Activated naive CD8-positive, alpha-beta T cell treated with anti-CD3 and anti-CD28 coated beads, Interleukin-2, amount 10 ng/mL, durations not matched to agents 7 days and 5 days (primary cell): ENCODE measurements at places on chromosomes 5 and 9. TPM values are rescaled to one million over a fixed set of nuclear protein-coding genes. Genes with fewer than 3 reads are reported as not detected.

FOXD4L6 gene
- 0.28 TPM for total RNA-seq

ZNF782 gene
- 6.2 TPM for total RNA-seq

SV2C gene
- total RNA-seq: 0.03 TPM

RAB14 gene
- 68.3 TPM for total RNA-seq

GNA14 gene
- total RNA-seq: not detected

DNA sequence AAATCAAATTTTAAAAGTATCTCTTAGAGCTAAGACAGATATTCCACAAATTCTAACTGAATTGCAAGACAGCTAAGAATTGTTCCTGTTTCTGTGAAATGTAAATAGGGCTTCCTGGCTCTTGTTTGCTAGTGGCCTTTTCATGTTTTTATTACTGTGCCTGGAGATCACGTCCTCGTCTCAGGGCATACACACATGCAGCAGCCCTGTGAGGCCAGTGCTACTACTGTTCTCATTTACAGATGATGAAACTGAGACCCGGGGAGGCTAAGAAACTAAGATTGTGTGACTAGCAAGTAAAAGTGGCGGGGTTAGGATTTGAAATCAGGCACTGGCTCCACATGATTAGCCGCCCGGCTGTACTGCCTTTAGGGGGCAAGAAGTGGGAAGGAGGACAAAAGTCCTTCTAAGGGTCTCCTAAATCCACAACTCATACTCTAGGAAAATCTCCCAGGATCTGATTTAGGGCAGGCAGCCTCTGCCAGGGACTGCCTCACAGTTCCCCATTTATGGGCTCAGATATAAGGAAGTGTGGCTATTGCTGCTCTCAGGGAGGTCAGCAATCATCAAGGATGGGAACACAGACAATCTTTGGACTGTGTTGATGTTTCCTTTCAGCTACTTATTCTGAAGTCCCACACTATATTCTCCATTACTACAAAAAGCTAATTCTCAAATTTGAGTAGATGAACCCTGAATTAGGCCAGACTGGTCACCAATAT lies 7.9 kb downstream of the PRUNE2 start:
- DNase-seq: no peak
- peaks cover 13% of the 10 kb centered on the region for H3K27me3 ChIP-seq
- no peak overlapping the region for H3K27ac ChIP-seq
- H3K4me3 ChIP-seq: no peak overlapping the region
- H3K36me3 ChIP-seq: no peaks in the 10 kb centered on the region

GRCh38 chr5:53825926-53826325 lies 265.5 kb downstream of the NDUFS4 start:
- H3K27me3 ChIP-seq: peaks cover 2% of the 10 kb centered on the region
- H3K4me3 ChIP-seq: no peak overlapping the region
- H3K4me1 ChIP-seq: peaks cover 4% of the 10 kb centered on the region
- no peak for DNase-seq

GRCh38 chr5:10264604-10265003 lies 14.5 kb downstream of the CCT5 start:
- no peak overlapping the region for H3K4me3 ChIP-seq
- H3K27ac ChIP-seq: peak overlapping the region; percentile 24
- DNase-seq: no peak
- H3K27me3 ChIP-seq: no peaks in the 10 kb centered on the region
- H3K4me1 ChIP-seq: peaks cover 6% of the 10 kb centered on the region
- peaks cover 27% of the 10 kb centered on the region for H3K36me3 ChIP-seq

DNA sequence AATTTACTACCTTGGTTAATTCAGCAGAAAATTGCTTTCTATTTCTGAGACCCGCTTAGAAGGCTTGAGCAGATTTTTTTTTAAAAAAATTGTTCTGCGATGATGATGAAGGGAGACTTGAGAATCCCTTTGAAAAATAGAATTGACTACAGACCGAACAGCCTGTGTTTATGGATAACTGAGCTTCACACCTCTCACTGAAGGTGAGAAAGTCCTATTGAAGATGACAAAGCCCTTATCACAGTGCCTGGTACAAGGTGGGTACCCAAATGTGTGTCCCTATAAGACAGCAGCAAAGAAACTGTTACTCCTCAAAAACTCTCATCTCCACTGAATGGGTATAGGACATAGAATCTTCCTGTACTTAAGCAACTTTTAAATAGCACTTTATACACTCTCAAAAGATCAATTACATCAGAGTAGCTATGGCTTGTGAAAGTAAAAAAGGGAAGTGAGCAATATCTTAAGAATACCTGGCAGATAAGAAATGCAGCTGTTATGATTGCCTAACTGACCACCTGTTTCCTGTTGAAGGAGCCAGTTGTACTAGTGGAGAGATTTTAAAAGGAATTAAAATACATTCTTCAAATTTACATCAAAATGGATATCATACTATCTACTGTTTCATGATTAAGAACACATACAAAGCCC lies 419.7 kb downstream of the CHSY3 start:
- no peak overlapping the region for H3K4me3 ChIP-seq
- no peaks in the 10 kb centered on the region for H3K36me3 ChIP-seq
- DNase-seq: no peak
- H3K27ac ChIP-seq: no peak overlapping the region
- H3K27me3 ChIP-seq: no peaks in the 10 kb centered on the region

DNA sequence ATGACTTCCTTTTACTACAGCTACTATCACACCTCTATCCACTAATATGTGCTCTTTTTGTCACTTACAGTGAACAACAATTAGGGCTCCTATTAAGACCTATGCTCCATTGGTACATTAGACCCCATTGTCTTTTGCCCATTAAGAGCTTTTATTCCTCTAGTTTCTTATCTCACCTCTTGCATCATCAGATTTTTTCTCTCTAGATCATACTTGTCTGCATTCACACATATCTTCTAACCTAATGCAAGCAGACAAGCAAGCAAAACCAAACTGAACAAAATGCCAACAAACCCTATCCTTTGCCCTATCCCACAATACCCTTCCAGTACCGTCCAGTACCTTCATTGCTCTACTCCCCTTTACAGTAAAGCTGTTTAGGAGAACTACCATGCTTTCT lies 10.1 kb upstream of the RBM27 start:
- H3K4me1 ChIP-seq: peaks cover 2% of the 10 kb centered on the region
- H3K36me3 ChIP-seq: no peaks in the 10 kb centered on the region
- H3K4me3 ChIP-seq: no peak overlapping the region
- H3K27me3 ChIP-seq: peaks cover 6% of the 10 kb centered on the region

GRCh38 chr5:173699966-173700365 lies 83.5 kb upstream of the BOD1 start:
- H3K27me3 ChIP-seq: no peaks in the 10 kb centered on the region
- no peak overlapping the region for H3K4me3 ChIP-seq
- DNase-seq: no peak
- H3K4me1 ChIP-seq: no peaks in the 10 kb centered on the region
- H3K36me3 ChIP-seq: no peaks in the 10 kb centered on the region

DNA sequence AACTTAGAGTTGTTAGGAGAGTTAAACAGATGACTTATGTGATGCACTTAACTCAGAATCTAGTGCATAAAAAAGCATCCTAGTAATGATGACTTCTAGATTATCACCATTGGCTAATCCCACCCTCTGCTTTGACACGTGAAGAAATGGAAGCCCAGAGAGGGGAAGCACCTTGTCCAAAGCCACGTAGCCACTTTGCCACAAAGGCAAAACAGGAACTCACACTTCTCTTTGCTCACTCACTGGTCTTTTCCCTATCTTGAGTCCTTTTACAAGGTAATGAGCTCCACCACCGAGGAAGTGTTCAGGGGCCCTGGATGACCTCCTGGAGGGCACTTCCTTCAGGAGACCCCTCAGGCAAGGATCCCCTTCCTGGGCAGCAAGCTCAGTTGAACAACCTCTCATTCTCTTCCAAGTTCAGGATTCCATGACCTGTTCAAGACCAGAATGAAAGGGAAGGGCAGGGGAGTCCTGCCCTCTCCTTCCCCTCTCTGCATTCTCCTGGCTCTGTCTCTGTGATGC lies 89.7 kb downstream of the HRH2 start:
- no peak overlapping the region for H3K4me3 ChIP-seq
- peaks cover 10% of the 10 kb centered on the region for H3K4me1 ChIP-seq
- no peak for DNase-seq
- no peak overlapping the region for H3K27ac ChIP-seq

DNA sequence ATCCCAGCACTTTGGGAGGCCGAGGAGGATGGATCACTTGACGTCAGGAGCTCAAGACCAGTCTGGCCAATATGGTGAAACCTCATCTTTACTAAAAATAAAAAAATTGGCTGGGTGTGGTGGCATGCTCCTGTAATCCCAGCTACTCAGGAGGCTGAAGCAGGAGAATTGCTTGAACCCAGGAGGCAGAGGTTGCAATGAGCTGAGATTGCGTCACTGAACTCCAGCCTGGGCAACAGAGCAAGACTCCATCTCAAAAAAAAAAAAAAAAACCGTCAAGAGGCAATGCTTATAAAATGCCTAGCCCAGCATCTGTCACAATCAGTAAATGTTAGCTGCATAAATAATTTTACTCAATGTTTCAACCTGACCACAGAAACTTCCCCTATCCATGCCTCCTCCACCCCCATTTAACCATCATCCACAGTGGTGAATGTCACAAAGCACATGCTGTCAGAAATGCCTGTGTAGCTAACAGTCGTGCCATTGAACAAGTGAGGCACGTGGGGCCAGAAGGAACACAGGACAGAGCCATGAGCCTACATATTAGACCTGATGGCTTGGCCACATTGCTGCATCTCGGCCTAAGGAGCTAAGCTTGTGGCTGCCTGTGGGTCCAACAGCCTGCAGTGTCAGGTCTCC lies 16.8 kb upstream of the TCOF1 start:
- H3K27me3 ChIP-seq: peaks cover 6% of the 10 kb centered on the region
- H3K36me3 ChIP-seq: no peaks in the 10 kb centered on the region
- peaks cover 14% of the 10 kb centered on the region for H3K4me1 ChIP-seq
- H3K4me3 ChIP-seq: no peak overlapping the region
